ENCODE measurements at places on chromosomes 6 and 20. TPM values are rescaled to one million over a fixed set of nuclear protein-coding genes. Genes with fewer than 3 reads are reported as not detected.

GRCh38 chr6:143758551-143758950 is 80.8 kb downstream of the PHACTR2 start:
- no peak for DNase-seq

DNA sequence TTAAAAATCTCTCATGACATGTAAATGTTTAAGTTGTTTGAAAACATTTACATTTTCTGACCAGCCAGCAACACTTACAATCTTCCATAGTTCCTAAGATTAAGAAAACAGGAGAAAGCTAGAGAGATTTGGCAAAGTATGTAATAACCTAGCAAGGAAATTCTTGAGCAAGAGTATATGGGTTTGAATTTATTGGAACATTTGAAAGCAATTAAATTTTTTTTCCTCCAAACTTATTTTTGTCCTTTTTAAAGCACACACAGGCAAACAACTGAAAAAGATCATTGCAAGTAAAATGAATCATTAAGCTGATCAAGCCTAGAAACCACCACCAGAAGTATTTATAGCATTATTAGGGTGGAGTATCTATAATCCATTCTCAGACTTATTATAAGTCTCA is 20.1 kb upstream of the ZNF217 start:
- no peak for DNase-seq

THBS2 gene
- 15.5 TPM for total RNA-seq

ACSS1 gene
- 0.61 TPM for total RNA-seq

RBM38 gene
- total RNA-seq, result 67.9 TPM
